ENCODE measurements at places on chromosomes 7 and 10. TPM values are rescaled to one million over a fixed set of nuclear protein-coding genes. Genes with fewer than 3 reads are reported as not detected.

TRIM50 gene
- total RNA-seq: not detected

PLA2G12B gene
- not detected for total RNA-seq

GRCh38 chr10:126072622-126073021, 176.3 kb downstream of the FANK1 start:
- no peaks in the 10 kb centered on the region for H3K4me1 ChIP-seq
- no peaks in the 10 kb centered on the region for H3K27me3 ChIP-seq
- no peaks in the 10 kb centered on the region for H3K36me3 ChIP-seq
- DNase-seq: no peak
- H3K4me3 ChIP-seq: no peak overlapping the region

DNA sequence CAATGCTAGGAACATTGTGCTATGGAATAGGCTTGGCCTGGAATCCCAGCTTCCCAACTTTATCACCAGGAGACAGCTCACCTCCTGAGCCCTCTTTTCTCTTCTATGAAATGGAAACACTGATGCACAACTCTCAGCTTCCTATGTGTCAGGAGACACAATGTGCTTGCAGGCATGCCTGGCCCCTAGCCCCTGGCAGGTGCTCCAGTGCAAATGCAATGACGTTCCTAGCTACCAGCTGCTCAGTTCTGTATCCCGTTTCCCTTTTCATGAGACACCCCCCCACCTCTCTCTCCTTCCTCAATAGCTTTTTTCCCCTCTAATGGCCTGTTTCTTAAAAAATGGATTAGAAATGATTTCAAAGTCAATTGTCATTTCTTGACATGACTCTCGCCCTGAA, 30.7 kb downstream of the HABP2 start:
- no peaks in the 10 kb centered on the region for H3K4me1 ChIP-seq
- H3K27ac ChIP-seq: no peak overlapping the region
- H3K4me3 ChIP-seq: no peak overlapping the region

GRCh38 chr10:1308173-1308961, 252.2 kb downstream of the WDR37 start:
- no peak overlapping the region for H3K4me3 ChIP-seq
- H3K27ac ChIP-seq: no peak overlapping the region
- no peak for DNase-seq
- no peaks in the 10 kb centered on the region for H3K36me3 ChIP-seq

GRCh38 chr7:105705427-105705826, 124.1 kb upstream of the EFCAB10 start:
- no peaks in the 10 kb centered on the region for H3K4me1 ChIP-seq
- H3K27ac ChIP-seq: no peak overlapping the region
- no peak overlapping the region for H3K4me3 ChIP-seq

- H3K27ac ChIP-seq: no peak overlapping the region
- no peaks in the 10 kb centered on the region for H3K27me3 ChIP-seq
- peaks cover 5% of the 10 kb centered on the region for H3K36me3 ChIP-seq
- H3K4me3 ChIP-seq: 0 out of 2 replicates have a peak overlapping the region, but pooled peaks have one; percentile 69
- peaks cover 9% of the 10 kb centered on the region for H3K4me1 ChIP-seq
Measured at GRCh38 chr10:43201545-43202131, 63.4 kb downstream of the CSGALNACT2 start.
